Naive thymus-derived CD4-positive, alpha-beta T cell (primary cell): ENCODE measurements at places on chromosomes 4 and X. TPM values are rescaled to one million over a fixed set of nuclear protein-coding genes. Genes with fewer than 3 reads are reported as not detected.

DNA sequence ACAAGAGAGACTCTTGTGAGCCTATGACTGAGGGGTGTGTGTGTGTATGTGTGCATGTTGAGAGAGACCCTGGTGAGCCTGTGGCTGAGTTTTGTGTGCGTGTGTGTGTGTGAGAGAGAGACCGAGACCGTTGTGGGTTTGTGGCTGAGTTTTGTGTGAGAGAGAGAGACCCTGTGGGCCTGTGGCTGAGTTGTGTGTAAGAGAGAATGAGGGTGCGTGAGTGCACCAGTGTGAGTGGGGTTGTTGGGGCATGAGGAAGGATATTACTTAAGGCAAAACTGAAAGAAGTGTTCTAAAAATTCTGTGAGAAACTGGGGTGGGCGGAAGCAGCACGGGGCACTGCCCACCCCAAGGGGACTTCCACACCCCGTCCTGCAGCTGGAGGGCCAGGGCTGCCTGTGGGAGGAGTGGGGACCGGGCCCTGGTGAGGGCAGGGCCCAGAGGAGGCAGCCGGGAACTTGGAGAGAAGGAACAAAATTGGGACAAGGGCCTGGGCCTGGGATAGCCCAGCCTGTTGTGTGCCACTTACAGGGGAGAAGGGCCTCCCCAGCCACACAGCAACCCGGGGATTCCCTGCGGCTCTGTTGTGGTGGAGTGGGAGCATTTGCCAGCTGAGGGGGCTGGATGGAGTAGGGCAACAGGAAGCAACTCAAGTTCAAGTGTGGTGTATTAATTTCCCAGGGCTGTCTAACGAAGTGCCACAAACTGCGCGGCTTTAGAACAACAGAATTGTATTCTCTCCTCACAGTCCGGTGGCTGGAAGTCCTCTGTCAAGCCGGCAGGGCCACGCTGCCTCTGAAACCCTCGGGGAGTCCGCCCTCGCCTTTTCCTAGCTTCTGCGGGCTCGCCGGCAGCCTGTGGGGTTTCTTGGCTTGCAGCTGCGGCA, 22.1 kb downstream of the TMEM131L start:
- peak; percentile 79 for DNase-seq

HSFX4 gene
- not detected for total RNA-seq

- DNase-seq: no peak
Observed at GRCh38 chrX:47854474-47854873, 17.8 kb downstream of the ZNF81 start.

- DNase-seq: no peak
Observed at GRCh38 chrX:19627533-19627932, 112.2 kb upstream of the MAP3K15 start.

GRCh38 chr4:100421361-100421978, 96.4 kb downstream of the EMCN start:
- no peak for DNase-seq

CYSLTR1 gene
- 26.6 TPM for total RNA-seq

DNA sequence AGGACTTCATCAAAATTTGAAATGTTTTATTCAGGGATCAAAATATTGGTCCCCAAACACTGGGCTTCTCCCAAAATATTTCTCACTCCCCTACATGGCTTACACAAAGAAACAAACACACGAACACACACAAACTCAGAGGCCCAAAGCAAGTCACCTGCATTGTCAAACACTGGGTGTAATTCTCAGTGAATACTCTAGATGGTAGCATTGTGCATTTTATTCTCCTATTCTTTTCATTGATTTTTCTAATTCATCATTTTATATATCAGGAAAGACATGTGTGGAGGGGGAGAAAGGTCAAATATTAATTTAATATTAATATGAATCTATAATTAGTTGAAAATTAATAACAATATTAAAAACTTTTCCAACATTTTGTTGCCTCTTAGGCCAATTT, 72.3 kb upstream of the TNMD start:
- DNase-seq: peak; percentile 15

- DNase-seq: no peak
Observed at GRCh38 chr4:63787326-63787725, 621.9 kb downstream of the TECRL start.

ERVMER34-1 gene
- total RNA-seq: not detected

LARP1B gene
- 17.3 and 18.2 TPM in 2 replicates for total RNA-seq

DNA sequence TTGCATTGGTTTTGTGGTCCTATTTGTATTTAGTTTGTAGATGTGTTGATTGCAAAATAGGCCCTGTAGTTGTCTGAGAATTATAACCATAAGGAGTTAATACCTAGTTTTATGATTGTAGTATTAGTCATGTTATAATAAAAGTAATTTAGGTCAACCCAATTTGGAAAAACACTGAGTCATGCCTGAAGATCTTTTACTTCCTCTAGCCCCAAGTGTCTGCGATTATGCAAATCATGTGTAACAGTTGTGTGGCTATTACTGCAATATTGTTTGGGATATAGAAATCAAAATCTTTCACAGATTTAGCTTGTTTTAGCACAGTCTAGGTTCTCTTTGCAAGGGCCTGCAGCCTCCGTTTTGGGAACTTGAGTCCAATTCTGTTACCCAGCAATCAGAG, 12.6 kb downstream of the SRD5A3 start:
- no peak for DNase-seq

SFRP2 gene
- total RNA-seq: not detected

SMR3B gene
- not detected for total RNA-seq

- no peak for DNase-seq
Observed at GRCh38 chr4:137957806-137958205, 284.3 kb downstream of the SLC7A11 start.

SLITRK4 gene
- total RNA-seq: 2.6 TPM

DNA sequence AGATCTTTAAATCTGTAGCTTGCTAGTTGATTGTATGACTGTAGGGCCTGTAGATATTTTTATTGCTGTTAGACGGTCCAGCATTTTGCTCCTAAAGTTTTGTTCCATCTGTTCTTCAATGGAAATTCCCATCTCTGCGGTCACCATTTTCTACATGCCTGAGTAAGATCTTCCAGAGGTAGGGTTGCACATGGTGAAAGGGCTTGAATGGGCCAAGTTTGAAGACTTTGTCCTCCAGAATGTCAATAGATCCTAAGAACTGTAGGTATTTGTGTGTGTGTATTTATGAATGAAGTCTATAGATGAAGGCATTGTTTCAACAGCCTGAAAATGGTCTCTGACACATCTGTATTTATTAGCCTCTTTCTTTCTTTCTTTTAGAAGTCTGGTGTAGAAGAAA, 22.3 kb upstream of the TAPT1 start:
- no peak for DNase-seq

GRCh38 chr4:82968972-82969371, 41.7 kb downstream of the LIN54 start:
- DNase-seq: no peak

DNA sequence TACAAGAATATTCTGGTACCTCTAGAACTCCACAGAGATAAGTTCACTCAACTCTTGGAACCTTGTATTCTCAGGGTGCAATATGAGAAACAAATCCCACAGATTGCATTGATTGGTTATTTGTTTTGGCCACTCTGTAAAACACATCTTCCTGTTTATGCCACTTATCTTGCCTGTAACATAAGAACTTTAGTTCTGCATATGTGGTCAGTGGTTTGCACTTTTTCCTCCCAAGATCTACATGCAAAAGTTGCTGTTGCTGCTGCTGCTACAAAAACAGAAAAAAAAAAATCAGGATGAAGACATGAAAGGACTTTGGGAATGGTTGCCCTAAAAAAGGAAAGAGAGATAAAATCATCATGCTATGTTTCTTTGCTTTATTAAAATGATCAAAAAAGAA, 9.6 kb downstream of the ODAPH start:
- no peak for DNase-seq

- no peak for DNase-seq
Observed at GRCh38 chr4:172287117-172287516, 473.9 kb downstream of the GALNTL6 start.

- DNase-seq: peak; percentile 87
Observed at GRCh38 chr4:17336524-17336961, 175.3 kb downstream of the QDPR start.

HS6ST2 gene
- total RNA-seq: not detected

DNA sequence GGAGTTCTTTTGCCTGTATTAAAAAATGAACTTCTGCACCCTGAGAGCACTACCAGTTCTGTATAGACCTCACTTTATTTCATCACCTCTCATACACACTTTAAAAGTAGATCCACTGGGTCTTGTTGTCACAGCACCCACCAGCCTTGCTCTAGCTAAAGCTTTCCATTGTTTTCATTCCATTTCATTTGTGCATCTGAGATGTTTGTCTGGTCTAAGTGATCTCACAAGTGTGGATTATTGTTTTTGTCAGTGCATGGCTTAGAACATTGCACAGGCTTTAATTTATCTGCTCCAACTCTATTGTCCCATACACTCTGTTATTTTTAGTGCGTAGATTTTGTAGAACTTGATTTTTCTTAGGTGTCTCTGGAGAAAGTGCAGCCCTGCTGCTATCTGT, 1157.5 kb upstream of the PABPC4L start:
- no peak for DNase-seq

GRCh38 chrX:11290416-11291102, 2.7 kb upstream of the AMELX start:
- no peak for DNase-seq

DNA sequence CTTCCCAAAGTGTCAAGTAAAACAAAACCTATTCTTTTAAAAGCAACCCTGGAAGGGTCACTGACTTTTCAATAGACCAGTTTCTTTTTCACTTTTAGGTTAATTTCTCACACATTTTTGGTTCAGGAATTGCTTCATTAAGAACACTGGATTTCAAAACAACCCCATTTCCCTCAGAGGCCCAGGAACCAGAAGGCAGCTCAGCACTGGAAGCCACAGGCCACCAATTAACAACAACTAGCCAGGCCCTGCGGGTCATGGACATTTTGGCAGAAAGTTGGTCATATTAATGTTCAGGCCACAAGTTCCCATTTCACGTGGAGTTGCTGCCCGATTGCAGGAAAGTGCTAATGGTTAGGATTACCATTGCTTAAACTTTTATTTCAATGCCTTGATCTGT, 39.8 kb downstream of the HAND2 start:
- no peak for DNase-seq

RBM3 gene
- total RNA-seq: 319 and 329 TPM in 2 replicates

DNA sequence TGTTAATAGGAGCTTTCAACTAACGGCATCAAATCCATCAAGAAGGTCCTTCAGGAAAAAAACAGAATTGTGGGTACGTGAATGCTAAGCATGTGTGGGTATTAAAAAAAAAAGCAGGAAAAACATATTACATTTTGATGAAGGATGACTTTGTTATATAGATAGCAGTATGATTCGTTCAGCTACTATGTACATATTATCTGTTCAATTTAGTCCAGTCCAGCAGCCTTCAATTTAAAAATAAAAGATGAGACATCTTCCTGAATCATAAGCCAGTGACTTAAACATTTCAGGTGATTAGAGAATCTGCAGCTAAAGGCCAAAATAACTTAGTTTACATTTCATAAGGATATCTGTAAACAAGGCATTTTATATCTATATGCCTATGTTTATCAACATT, 63.4 kb downstream of the LCORL start:
- no peak for DNase-seq

DNA sequence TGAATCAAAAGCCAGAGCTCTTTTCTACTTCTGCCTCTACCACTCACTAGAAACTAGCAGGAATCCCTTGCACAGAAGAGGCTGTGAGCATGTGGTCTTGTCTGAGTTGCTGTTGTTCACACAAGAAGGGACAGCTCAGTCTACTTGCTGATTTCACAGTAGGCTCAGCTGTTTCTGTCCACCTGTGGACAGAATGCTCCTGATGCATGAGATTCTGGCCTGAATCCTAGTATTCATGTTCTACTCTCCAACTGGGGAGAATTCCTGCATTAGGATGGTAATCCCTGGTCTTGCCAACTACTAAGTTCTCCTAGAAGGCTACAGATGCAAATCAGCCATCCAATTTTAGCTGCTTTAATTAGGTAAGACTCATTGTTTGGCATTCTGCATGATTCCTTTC, 112.8 kb downstream of the PPA2 start:
- DNase-seq: no peak

DNA sequence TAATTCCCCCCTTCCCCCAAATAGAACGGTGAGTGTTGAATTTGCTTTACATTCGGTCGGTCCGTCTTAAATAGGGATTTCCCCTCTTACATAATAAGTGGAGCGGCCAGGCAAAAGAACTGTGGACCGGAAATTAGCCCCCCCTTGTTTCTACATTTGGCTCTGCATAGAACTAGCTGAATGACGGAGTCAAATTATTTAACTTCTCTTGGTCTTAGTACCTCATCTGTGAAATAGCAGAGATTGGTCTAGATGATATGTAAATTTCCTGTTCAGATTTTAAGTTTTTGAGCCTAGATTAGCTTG, 1.3 kb downstream of the SPATA18 start:
- no peak for DNase-seq

DNA sequence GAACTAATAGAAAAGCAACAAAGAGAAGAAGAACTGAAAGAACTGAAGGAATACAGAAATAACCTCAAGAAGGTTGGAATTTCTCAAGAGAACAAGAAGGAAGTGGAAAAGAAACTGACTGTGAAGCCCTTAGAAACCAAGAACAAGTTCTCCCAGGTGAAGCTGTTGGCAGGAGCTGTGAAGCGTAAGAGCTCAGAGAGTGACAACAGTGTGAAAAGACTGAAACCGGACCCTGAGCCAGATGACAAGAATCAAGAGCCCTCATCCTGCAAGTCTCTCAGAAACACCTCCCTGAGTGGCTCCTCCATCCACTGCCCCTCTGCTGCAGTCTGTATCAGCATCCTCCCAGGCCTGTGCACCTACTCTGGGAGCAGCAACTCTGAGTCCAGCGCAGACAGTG, 8.4 kb upstream of the FHDC1 start:
- DNase-seq: no peak

GRCh38 chr4:19259920-19260319, 991.8 kb upstream of the SLIT2 start:
- DNase-seq: no peak

NOCT gene
- total RNA-seq: 8.8 and 9.6 TPM in 2 replicates

DNA sequence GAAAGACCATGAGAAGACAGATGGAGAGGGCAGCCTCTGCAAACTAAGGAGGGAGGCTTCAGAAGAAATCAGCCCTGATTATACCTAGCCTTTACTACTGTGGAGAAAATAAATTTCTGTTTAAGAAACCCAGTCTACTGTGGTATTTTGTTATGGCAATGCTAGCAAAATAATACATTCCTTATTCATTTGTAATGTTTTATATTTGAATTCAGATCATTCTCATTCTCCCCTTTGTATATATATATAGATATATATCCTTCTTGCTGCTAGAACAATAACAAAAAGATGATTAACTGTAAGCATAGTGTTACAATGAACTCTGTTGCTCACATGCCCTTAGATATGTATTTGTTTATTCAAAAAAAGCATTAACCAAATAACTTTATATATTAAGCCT, 22.5 kb downstream of the DMD start:
- no peak for DNase-seq

POF1B gene
- total RNA-seq: 0.19 and 0.28 TPM in 2 replicates

SCML2 gene
- total RNA-seq: 2.2 TPM

- DNase-seq: no peak
Observed at GRCh38 chr4:187103351-187103750, 379.7 kb upstream of the FAT1 start.

MCF2 gene
- total RNA-seq: 0.43 TPM

GRCh38 chr4:109801895-109802319, at the start of gene CFI:
CFI (minus strand) TSS chr4:109801999; CDS start chr4:109801971, 28 bp downstream.
- DNase-seq: no peak

WAS gene
- 92.2 TPM for total RNA-seq

- DNase-seq: no peak
Observed at GRCh38 chr4:69116645-69117321, 20.5 kb downstream of the UGT2B7 start.
